ENCODE measurements at places on chromosomes 2 and 18. TPM values are rescaled to one million over a fixed set of nuclear protein-coding genes. Genes with fewer than 3 reads are reported as not detected.

MOGAT1 gene
- total RNA-seq: not detected

IL36RN gene
- not detected for total RNA-seq

SCYGR4 gene
- total RNA-seq: not detected

SCN2A gene
- not detected for total RNA-seq

PKDCC gene
- not detected for total RNA-seq

ZNF24 gene
- total RNA-seq: 58.2 TPM

DNA sequence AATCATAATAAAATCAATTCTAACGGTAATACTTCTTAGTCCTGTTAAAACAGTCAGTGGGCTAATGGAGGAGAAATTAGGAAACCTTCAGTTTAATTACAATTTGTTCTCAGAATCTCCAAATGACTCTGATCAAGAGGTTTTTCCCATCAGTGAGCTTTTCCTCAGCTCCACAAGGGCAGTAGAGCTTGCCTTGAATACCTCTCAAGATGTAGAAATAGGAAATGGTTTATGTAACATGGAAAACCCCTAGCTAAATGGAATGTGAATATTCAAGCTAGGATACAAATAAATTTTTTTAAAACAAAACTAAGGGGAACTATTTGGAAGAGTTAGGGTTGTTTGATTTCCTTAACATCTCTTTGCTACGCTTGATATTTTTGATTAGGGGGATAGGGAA lies 87.5 kb downstream of the PLEKHM3 start:
- no peak overlapping the region for H3K4me3 ChIP-seq
- no peak overlapping the region for H3K27ac ChIP-seq
- no peak for DNase-seq
- H3K4me1 ChIP-seq: no peaks in the 10 kb centered on the region
- H3K36me3 ChIP-seq: no peaks in the 10 kb centered on the region

DNA sequence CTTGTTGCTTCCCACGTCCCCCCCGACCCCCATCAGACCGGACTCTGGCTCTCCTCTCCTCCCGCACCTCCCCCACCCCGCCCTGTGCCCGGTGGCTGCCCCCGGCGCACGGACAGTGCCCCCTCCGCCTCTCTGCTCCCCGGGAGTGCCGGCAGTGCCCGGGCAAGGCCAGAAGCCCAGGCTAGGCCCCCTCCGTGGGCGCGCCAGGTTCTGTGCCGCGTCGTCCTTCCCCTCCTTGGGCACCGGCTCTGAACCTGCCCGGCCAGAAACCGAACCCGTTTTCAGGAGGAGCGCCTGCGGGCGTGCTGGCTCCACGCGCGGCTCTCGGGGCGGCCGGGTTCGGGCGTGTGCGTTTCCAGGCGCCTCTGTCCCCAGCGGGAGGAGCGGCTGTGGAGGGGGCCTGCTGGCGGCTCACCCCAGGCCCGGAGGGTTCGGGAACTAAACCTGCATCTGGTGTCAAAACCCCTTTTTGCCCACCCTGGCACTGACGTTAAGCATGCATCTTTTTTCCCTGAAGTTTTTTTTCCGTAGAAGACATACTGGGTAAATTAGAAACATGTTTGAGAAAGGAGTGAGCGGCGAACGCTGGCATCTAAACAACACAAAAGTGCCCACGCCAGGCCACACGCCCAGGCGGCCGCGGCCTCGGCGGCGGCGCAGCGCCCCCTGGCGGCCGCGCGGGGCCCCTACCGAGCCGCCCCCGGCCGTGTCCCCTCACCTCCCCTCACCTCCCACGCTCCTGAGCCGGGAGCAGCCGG lies 123.9 kb upstream of the SLC1A4 start:
- H3K4me1 ChIP-seq: peaks cover 38% of the 10 kb centered on the region
- DNase-seq: peak; percentile 64
- peak overlapping the region; percentile 50 for H3K27ac ChIP-seq
- H3K4me3 ChIP-seq: peak overlapping the region; percentile 53

DNA sequence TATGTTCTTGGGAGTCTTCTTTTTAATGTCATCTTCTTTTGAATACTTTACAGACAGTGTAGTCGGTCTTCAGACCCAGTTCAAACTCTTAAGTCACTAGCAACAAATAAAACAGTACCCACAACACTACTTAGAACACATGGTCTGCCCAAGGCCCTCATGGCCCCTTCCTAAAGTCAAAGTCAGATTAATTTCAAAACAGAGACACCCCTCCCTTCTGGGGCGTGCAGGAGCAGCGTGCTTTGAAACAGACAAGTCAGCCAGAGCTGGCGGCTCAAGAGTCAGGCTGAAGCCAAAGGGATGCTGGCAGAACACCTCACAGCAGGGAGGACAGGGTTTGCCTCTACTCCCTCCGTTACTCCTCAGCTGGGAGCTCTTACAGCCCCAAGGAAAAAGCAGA lies 77.5 kb downstream of the TFCP2L1 start:
- H3K4me3 ChIP-seq: no peak overlapping the region
- no peaks in the 10 kb centered on the region for H3K27me3 ChIP-seq
- DNase-seq: no peak
- no peak overlapping the region for H3K27ac ChIP-seq

- DNase-seq: no peak
- no peak overlapping the region for H3K27ac ChIP-seq
- H3K27me3 ChIP-seq: no peaks in the 10 kb centered on the region
- no peak overlapping the region for H3K4me3 ChIP-seq
- no peaks in the 10 kb centered on the region for H3K36me3 ChIP-seq
- peaks cover 9% of the 10 kb centered on the region for H3K4me1 ChIP-seq
Measured at GRCh38 chr18:24031318-24031717, 16.8 kb downstream of the TTC39C start.

DNA sequence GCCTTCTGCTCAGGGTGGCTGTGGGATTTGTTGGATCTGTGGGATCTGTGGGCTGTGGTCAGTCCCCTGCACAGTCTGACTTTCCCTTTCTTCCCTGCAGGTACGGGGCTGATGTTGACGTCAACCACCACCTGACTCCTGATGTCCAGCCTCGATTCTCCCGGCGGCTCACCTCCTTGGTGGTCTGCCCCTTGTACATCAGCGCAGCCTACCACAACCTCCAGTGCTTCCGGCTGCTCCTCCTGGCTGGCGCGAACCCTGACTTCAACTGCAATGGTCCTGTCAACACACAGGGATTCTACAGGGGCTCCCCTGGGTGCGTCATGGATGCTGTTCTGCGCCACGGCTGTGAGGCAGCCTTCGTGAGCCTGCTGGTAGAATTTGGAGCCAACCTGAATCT lies 17.5 kb downstream of the ASB1 start:
- DNase-seq: no peak
- H3K36me3 ChIP-seq: peaks cover 66% of the 10 kb centered on the region
- no peaks in the 10 kb centered on the region for H3K4me1 ChIP-seq
- no peak overlapping the region for H3K27ac ChIP-seq
- no peaks in the 10 kb centered on the region for H3K27me3 ChIP-seq
- no peak overlapping the region for H3K4me3 ChIP-seq

GRCh38 chr2:192194265-192194865 lies 368 bp downstream of the TMEFF2 start:
- H3K36me3 ChIP-seq: no peaks in the 10 kb centered on the region
- peaks cover 54% of the 10 kb centered on the region for H3K27me3 ChIP-seq
- H3K4me1 ChIP-seq: peaks cover 24% of the 10 kb centered on the region
- H3K4me3 ChIP-seq: peak overlapping the region; percentile 20
- H3K27ac ChIP-seq: no peak overlapping the region

DNA sequence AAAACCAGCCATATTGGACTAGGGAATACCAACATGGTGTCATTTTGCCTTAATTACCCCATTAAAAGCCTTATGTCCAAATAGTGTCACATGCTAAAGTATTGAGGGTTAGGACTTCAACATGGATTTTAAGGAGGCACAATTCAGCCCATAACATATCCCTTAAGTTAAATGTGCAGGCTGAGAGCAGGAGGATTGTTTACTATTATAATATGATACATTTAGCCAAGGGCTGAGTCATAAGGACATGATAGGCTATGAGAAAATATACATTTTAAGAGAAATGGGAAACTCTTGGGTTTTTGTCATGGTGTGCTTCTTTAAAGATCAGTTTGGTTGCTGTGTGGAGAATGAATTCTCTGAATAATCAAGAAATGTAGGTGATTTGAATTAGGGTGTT lies 136.8 kb downstream of the RDH14 start:
- H3K27ac ChIP-seq: no peak overlapping the region
- H3K27me3 ChIP-seq: no peaks in the 10 kb centered on the region
- H3K4me1 ChIP-seq: no peaks in the 10 kb centered on the region
- no peaks in the 10 kb centered on the region for H3K36me3 ChIP-seq

DNA sequence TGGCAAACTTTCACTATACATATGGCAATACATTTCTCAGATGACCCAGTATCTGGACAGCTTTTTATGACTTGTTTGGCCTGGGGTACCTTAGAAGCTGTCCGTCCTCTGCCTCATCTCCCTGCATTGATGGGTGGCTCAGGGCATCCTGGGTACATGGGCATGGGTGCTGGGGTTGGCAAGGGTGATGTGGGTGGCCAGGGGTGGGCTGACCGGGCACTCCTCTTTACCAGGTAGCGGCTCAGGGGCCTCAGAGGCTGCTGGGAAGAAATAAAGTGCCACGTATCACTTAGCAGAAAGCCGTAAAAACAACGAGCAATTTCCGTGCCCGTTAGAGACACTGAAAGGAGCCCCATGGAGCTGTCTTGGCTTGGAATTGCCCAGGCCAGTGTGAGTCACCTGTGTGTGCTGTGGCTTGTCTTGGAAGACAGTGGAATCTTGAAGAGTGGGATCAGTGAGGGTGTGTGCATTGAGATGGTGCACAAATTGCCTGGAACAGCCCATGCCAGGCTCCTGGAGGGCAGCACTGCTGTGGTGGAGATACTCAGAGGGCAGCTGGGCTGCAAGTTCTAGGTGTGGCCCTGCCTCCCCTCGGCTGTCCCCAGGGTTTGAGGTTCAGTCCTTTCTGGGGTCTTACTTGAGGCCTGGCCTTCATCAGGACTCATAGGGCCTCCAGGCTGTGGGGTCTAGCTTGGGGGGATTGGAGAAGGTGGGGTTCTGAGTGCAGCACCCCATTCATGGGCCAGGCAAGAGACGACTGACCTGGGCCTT lies 88.8 kb downstream of the FHOD3 start:
- DNase-seq: no peak
- no peaks in the 10 kb centered on the region for H3K36me3 ChIP-seq
- no peaks in the 10 kb centered on the region for H3K4me1 ChIP-seq
- no peak overlapping the region for H3K4me3 ChIP-seq
